Jurkat, Clone E6-1 (cell line): ENCODE measurements at places on chromosomes 13 and 19.

GRCh38 chr13:32098272-32098671 is 66.7 kb downstream of the FRY start:
- no peak for DNase-seq

- no peak for DNase-seq
Observed at GRCh38 chr13:114230575-114230974, 4.1 kb upstream of the CDC16 start.

DNA sequence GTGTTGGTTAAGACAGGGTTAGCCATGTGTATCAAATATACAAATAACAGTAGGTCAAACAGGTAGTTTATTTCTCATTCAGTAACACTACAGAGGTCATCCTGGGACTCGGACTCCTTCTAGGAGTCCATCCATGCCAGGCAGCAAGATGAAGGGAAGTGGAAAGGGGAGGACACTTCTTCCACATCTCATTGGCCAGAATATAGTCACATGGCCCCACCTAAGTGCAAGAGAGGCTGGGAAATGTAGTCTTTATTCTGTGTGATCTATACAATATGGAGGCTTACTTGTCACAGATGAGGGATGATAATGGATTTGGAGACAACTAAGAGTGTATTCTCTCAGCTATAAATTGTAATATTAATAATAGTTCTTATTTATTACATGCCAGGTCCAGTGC is 31.1 kb downstream of the RDH8 start:
- peak; percentile 31 for DNase-seq

DNA sequence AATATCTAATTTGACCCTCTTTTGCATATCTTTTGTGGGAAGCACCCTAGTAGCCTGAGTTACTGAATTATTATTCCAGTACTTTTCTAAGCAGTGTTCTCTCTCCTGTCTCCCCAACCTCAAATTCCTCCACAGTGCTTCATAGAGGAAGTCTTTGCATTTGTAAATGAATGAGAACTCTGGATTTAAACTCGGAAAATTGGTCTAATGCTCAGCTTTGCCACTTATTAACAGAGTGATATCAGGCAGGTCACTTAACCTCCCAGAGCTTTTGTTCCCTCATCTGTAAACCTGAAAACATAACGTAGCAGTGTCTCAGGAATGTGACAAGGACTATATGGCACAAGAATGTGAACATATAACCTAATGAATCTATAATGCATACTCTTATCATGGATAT is 26.2 kb downstream of the FREM2 start:
- DNase-seq: no peak

GRCh38 chr13:28355046-28355821 is 139.7 kb downstream of the FLT1 start:
- no peak for DNase-seq

DNA sequence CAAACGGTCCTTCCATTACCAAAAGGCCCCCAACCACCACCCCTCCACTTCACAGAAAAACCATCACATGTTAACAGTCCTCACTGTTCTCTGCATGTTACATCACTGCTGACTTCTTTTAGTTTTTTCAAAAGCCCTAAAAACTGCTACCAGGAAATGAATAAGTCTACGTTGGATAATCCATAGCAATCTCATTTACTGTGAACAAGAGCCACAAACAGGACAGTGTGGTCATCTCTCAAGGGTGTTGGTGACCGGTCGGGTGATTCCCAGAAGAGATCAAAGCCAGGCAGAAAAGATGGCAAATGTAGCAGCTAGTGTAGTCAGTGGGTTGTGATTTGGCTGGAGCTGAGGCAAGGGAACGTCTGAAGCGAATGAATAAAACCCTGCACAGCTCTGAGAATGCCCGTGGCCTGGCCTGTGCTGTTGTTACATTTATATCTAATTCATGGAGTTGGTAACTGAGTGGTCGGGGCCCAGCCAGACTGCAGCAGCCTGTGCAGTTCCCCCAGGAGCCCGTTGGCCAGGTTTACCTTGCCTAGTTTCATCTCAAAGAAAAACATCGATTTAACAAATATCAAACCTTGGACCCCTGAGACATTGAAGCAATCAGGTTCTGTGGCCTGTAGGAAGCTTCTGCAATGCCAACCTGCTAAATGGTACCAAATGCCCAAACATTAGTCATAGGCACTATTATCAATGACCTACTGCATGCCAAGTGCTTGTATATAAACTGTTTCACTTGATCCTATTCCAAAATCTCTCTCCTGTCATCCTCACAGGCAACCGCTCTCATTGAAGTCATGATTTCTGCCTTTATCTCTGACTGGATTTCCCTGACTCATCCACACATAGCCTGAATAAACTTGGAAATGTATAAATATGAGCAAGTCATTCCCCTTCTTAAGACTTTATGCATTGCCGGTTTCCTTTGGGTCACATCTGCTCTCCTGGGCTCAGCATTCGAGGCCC is 153.8 kb upstream of the SERP2 start:
- no peak for DNase-seq
